Smooth muscle cell of trachea (primary cell): ENCODE measurements at places on chromosomes 1 and 21. TPM values are rescaled to one million over a fixed set of nuclear protein-coding genes. Genes with fewer than 3 reads are reported as not detected.

SLAMF1 gene
- not detected in 2 replicates for total RNA-seq

PLOD1 gene
- total RNA-seq: 321 and 472 TPM in 2 replicates

GATAD2B gene
- total RNA-seq: 4.6 and 6.7 TPM in 2 replicates

RNU1-1 gene
- total RNA-seq: under 0.01 TPM in 2 replicates

TPTE gene
- total RNA-seq: not detected in 2 replicates

BRWD1 gene
- 48.5 and 60.9 TPM in 2 replicates for total RNA-seq

SPRR2F gene
- not detected in 2 replicates for total RNA-seq

NUDC gene
- 23.0 and 28.8 TPM in 2 replicates for total RNA-seq

FNDC10 gene
- total RNA-seq: 1.6 and 4.1 TPM in 2 replicates

GUCA2B gene
- total RNA-seq: not detected in 2 replicates

SHISAL2A gene
- total RNA-seq: not detected in 2 replicates

CIART gene
- 1.6 and 8.1 TPM in 2 replicates for total RNA-seq

C1orf141 gene
- under 0.01 TPM in 1 of 2 replicates, not detected in the other for total RNA-seq

FGR gene
- total RNA-seq: 0.17 and 0.29 TPM in 2 replicates
